Endothelial cell of umbilical vein (primary cell): ENCODE measurements at places on chromosomes 13 and 19. TPM values are rescaled to one million over a fixed set of nuclear protein-coding genes. Genes with fewer than 3 reads are reported as not detected.

Gene SKA3
- 25.9 and 28.7 TPM in 2 replicates for total RNA-seq

Gene LCP1
- total RNA-seq = 0.14 and 0.38 TPM in 2 replicates

Gene VSTM1
- not detected in 2 replicates for total RNA-seq

GRCh38 chr19:43524922-43525835, 1.8 kb downstream of the ETHE1 start:
- DNase-seq = peak; percentile 51

GRCh38 chr13:98328511-98328910, 151.4 kb upstream of the RNF113B start:
- no peak for DNase-seq

GRCh38 chr19:54477650-54478049, 4.6 kb upstream of the CDC42EP5 start:
- DNase-seq = no peak

DNA sequence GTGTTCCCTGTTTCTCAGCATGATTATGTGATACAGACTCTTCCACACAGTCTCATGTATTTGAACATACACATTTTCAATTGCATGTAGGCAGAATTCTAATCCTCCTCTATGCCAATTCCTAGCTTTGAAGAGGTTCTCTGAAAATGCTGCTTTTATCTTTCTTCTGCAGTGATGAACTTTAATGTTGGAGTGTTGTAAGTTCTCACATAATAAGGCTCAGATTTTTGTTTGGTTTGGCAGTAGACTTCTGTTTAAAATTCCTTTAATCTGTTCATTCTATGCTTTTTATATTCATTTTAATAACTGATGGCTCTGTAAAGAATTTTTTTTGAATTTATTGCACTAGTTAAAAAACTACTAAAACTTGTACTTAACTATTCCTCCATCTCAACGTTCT, 225.8 kb downstream of the GGACT start:
- no peak for DNase-seq

GRCh38 chr13:20127262-20127561, 33.6 kb downstream of the GJA3 start:
- DNase-seq = no peak

GRCh38 chr13:59733744-59734143, 430.0 kb downstream of the DIAPH3 start:
- no peak for DNase-seq
